Ascending aorta (tissue), 2 donors: ENCODE measurements at places on chromosomes 12 and 14.

- no peak for DNase-seq
Observed at GRCh38 chr14:77108753-77109152, 10.7 kb downstream of the CIPC start.

DNA sequence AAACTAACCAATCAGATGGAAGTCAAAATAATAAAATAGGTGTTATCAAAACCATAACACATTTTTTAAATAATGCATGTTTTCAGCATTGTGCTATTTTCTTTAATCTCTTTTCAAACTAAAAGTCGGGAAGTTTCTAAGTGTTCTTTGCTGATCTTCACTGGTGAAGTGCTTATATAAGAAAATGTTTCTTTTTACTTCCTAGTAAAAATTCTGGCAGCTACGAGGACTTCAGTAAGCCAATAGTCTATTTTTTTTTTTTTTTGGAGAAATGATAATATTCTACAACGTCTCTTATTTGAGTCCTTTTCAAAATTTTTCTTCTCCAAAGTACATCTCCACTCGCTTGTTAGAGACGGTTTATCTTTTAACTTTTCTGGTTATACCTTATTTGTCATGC lies 448.0 kb downstream of the SLC6A15 start:
- DNase-seq, result no peak

GRCh38 chr14:101301011-101301410 lies 260.3 kb upstream of the DIO3 start:
- no peak for DNase-seq

DNA sequence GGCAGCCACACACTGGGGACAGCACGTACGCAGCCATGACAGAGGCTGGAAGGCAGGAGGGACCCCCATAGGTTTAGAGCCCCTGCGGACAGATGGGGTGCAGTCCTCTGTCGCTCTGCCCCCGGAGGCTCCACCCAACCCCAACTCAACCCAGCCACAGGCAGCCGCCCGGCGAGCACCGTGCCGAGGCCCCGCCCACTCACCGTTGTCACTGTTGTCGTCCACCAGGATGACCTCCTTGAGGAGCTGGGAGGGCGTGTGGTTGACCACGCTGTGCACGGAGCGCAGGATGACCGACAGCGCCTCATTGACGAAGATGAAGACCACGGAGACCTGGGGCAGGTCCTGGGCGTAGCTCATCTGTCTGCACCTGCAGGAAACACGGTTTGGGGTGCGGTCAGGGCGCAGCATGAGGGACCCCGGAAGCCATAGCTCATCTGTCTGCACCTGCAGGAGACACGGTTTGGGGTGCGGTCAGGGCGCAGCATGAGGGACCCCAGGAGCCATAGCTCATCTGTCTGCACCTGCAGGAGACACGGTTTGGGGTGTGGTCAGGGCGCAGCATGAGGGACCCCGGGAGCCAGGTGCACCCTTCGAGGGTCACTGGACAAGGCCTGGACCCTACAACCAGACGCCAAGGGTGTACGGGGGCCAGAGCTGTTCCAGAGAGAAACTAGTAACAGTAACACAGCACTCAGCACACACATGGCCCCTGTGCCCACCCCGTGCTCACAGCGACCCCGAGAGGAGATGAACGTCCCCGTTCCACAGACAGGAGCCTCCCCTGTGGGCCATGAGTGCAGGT lies 66.9 kb downstream of the GALNT9 start:
- DNase-seq, result no peak

DNA sequence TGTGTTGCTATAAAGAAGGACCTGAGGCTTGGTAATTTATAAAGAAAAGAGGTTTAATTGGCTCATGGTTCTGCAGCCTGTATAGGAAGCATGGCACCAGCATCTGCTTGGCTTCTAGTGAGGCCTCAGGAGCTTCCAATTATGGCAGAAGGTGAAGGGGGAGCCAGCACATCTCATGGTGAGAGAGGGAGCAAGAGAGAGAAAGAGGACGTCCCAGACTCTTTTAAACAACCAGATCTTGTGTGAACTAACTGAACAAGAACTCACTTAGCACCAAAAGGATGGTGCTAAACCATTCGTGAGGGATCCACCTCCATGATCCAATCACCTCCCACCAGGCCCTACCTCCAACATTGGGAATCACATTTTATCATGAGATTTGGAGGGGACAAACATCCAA lies 6.1 kb upstream of the SNAPC1 start:
- no peak for DNase-seq

DNA sequence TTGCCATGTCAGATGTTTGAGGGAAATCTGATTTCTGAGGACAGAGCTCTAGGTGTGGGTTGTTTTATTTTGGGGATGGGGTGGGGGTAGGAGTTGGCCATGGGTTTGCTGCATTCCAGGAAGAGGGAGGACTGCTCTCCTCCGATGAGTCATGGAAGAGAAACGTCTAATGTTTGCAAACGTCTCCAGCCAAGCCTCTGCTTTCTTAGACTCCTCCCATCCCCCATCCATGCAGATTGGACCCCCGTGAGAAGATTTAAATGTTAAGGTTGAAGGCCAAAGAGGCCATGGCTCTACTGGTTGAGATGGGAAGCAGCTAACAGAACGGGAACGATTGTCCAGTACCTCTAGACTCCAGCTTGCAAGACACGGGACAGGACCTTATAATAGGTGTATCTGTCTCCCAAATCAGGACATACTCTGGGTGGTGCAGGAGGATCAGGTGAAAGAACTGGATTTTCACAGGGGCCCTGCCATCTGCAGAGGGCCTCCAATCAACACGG lies 11.4 kb upstream of the ATP2A2 start:
- DNase-seq, result no peak

- DNase-seq, result no peak
Observed at GRCh38 chr14:74465335-74465734, 27.8 kb downstream of the NPC2 start.

GRCh38 chr12:56838621-56839488 lies 75.7 kb downstream of the HSD17B6 start:
- DNase-seq, result no peak

DNA sequence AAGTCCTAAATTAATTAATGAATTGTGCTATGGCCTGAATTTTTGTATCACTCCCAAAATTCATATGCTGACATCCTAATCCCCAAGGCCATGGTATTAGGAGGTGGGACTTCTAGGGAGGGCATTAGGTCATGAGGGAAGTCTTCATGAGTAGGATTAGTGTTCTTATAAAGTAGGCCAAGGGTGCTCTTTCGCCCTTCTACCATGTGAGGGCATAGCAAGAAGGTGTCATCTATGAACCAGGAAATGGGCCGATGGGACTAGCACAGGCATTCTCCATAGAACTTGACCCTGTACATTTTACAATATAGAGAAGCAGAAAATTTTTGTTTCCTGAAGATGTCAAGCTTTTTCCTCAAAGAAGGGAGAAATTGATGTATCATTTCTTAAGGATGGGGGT lies 12.5 kb downstream of the SYT10 start:
- DNase-seq, result no peak

DNA sequence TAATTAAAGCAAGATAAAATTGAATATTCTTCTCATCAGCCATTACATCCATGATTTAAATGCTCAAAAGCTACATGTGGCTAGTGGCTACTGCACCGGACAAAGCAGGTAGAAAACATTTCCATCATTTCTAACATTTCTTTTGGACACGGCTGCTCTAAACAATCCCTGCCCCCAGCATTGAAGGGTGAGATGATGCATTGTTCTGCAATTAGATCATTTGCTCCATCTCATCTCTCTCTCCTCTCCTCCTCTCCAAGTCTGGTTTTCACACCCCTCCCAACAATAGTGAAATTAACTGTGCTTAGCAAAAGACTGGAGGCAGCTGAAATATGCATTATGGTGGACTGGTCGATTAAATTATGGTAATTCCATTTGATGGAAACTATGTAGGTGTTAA lies 288.5 kb downstream of the KSR2 start:
- no peak for DNase-seq

DNA sequence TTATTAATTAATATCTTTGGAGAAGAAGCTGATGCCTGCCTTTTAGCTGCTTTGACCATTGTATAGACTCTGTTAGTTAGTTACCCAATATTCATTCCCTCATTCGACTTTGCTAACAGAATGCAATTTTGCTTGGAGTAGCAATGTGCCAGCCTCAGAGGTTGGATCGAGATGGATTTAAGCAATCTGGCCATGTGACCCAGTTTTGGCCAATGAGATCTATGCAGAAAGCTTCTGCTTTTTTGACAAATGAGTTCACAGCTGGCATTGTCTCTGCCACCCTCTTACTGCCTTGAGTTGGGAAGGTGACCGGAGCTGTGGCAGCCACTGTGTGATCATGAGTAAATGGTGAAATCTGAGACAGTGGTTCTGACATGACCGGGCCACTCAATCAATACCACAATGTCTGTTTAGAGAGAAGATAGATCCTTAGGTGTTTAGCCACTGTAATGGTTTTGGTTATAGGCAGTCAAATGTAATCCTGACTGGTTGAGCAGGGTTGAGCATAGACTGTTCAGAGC lies 74.9 kb upstream of the MED13L start:
- DNase-seq, result no peak

GRCh38 chr12:76764856-76765255 lies 941 bp downstream of the ZDHHC17 start:
- DNase-seq, result no peak
